Osteoblast (primary cell): ENCODE measurements at places on chromosomes 4 and X. TPM values are rescaled to one million over a fixed set of nuclear protein-coding genes. Genes with fewer than 3 reads are reported as not detected.

Gene SHISA3
- not detected in 2 replicates for total RNA-seq

Gene NHSL2
- 1.1 and 1.8 TPM in 2 replicates for total RNA-seq

Gene MAGED4
- total RNA-seq, result 42.4 and 58.6 TPM in 2 replicates

Gene IL2
- total RNA-seq, result not detected in 2 replicates

Gene FAAH2
- total RNA-seq, result under 0.01 TPM in 1 of 2 replicates, not detected in the other

Gene MAB21L2
- total RNA-seq, result 33.3 and 40.5 TPM in 2 replicates

Gene FREM3
- total RNA-seq, result not detected in 2 replicates

Gene CDKL2
- 0.72 and 0.88 TPM in 2 replicates for total RNA-seq

Gene CT45A2
- not detected in 2 replicates for total RNA-seq

Gene USP9X
- 164 and 170 TPM in 2 replicates for total RNA-seq

Gene PLP1
- 0.29 and 0.36 TPM in 2 replicates for total RNA-seq

Gene RBM46
- not detected in 2 replicates for total RNA-seq

Gene ANXA10
- 1.1 and 1.2 TPM in 2 replicates for total RNA-seq
